ENCODE measurements at places on chromosomes 12 and 14.

DNA sequence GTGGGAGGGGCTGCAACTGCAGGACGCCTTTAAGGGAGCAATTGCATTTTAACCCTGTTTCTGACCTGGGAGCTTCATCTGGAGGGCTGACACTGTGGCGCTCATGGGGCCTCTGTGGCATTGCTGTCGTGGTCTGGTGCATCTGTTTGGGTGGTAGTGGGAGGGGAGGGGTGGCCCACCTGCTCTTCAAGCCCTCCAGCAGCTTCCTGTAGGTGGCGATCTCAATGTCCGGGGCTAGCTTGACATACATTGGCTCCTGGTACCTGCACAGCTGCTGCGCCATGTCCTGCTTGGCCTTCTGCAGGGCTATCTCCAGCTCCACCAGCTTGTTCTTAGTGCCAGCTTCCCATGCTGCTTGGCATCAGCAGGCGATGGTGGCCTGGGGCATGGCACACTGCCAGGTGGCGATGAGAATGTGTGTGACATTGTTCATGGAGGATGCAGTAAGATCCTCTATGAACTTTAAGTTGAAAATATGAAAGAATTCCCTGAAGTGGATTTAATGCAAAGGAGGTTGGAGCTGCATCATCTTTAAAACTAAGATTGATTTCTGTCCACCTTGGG is 7.7 kb upstream of the KRT82 start:
- no peak for DNase-seq
- no peaks in the 10 kb centered on the region for H3K36me3 ChIP-seq
- H3K4me3 ChIP-seq, result no peak overlapping the region
- no peak overlapping the region for H3K27ac ChIP-seq

- no peak for DNase-seq
- H3K4me3 ChIP-seq, result peak overlapping the region; percentile 62
- H3K27me3 ChIP-seq, result peaks cover 14% of the 10 kb centered on the region
- no peak overlapping the region for H3K27ac ChIP-seq
- peaks cover 26% of the 10 kb centered on the region for H3K4me1 ChIP-seq
Measured at GRCh38 chr14:104142946-104143470, 4.6 kb downstream of the KIF26A start.

DNA sequence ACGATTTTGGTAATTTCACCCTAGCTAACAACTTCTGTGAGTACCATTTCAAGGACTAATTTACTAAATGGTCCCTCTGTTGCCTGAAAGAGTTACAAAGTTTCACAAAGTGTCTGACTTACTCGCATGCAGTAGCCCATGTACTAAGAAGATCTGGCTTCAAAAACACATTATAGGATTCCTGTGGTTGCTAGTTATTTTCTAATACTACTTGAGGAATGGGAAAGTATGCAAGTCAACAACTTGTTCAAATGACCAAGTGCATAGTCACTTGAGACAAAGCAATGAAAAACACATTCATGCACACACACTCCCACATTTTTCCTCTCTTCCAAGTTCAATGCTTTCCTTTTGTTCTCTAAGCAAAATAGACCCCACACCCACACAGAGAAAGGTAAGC is 219.7 kb upstream of the TMPO start:
- H3K4me1 ChIP-seq, result no peaks in the 10 kb centered on the region
- DNase-seq, result no peak
- H3K4me3 ChIP-seq, result no peak overlapping the region
- H3K27ac ChIP-seq, result no peak overlapping the region
- no peaks in the 10 kb centered on the region for H3K27me3 ChIP-seq

DNA sequence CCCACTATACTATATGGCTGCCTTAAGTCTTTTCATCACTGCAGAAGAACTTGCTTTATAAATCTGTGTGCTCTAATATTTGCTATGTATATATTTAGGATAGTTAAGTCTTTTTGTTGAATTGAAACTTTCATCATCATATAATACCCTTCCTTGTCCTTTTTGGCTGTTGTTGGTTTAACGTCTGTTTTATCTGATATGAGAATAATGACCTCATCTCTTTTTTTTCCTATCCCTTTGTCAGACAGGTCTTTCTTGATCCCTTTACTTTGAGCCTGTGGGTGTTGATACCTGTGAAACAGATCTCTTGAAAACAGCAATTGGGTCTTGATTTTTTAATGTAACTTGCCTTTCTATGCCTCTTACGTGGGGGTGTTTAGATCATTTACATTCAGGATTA is 316.3 kb downstream of the TMTC2 start:
- no peak for DNase-seq
- no peaks in the 10 kb centered on the region for H3K27me3 ChIP-seq
- no peak overlapping the region for H3K27ac ChIP-seq
- H3K36me3 ChIP-seq, result peaks cover 4% of the 10 kb centered on the region
- H3K4me3 ChIP-seq, result no peak overlapping the region
